Activated naive CD8-positive, alpha-beta T cell treated with anti-CD3 and anti-CD28 coated beads, Interleukin-2, amount 50 U/mL, for 16 hours (primary cell): ENCODE measurements at places on chromosomes 12 and 14.

GRCh38 chr14:58863661-58864345 is 226.0 kb downstream of the DACT1 start:
- DNase-seq = no peak

DNA sequence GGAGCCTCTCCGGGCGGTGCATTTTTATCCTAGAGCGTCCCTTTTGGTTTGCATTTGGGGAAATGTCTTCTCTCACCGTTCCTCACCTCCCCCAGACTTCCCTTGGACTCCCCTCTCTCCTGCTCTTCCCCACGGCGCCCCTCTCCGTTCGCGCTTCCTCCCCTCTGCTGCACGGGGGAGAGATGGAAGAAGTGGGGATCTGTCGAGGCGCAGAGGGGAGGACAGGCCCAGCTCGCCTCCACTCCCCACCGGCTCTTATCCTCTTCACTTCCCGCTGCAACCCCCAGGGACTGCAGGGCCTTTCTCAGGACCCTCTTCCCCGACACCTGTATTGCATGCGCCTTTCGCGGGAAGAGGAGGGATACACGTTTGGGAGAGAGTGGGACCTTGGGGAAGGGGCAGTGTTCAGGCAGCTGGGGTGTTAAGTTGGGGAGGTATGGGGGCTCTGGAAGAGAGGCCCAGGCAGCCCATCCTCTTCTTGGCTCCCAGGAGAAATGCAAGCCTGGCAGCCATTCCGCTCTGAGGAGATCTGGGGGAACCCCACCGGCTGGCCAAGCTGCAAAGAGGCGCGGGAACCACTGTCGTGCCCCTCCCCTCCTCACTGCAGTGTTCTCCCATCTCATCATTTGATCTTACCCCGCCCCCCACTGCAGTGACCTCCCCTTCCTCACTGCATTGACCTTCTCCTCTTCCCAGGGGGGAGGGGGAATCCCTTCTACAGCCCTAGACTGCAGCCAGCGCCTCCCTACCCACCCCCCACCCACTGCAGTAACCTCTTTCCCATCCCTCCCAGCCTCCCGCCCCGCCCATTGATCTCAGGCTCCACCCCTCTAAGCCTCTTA is 788 bp downstream of the ENO2 start:
- DNase-seq = no peak

DNA sequence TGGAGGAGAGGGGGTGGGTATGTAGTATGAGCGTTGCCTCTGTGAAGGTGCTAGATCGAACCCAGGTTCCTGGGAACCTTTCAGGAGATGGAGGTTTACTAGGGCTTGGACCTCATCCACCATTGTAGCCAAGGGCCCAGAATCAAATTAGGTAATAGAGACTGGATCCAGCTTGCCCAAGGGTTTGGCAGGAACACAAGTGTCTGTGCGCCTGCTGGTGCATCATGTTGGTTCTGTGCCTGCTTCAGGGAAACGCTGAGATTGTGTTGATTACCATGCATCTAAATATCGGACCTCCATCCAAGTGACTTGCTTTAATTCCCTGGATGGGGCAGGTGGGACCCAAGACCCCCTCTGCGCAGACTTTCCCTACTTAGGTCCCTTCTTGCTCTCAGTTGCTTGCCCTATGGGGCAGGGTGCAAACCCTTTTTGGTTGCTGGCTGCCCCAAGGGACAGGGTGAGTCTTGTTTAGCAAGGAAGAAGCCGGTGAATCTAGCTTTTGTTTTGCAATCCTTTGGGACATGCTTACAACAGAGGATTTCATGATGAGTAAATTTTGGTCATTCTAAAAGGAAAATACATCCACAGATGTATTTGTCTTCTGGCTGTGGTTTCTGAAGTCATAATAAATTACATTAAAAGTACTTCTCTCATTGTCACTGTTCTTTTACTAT is 189.8 kb upstream of the PRICKLE1 start:
- DNase-seq = no peak

GRCh38 chr12:109544955-109545531 is 28.3 kb downstream of the MMAB start:
- DNase-seq = no peak

DNA sequence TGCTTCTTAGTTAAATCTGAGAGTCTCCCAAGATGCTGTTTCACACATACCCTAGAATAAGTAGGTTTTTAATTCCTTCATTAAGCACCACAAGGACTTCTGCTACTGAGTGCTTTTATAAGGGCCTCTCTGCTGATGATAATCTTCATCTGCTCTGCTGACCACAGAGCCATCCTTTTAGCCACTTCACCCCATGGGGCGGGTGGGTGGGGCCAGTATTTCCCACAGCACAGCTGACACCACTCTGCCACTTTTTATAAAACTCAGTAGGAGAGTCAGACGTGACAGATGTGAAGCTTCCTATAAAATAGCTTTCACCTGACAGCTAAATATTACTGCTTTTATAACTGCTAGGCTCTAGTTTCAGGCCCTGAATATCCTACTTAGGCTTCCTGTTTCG is 20.3 kb downstream of the FCF1 start:
- DNase-seq = no peak

DNA sequence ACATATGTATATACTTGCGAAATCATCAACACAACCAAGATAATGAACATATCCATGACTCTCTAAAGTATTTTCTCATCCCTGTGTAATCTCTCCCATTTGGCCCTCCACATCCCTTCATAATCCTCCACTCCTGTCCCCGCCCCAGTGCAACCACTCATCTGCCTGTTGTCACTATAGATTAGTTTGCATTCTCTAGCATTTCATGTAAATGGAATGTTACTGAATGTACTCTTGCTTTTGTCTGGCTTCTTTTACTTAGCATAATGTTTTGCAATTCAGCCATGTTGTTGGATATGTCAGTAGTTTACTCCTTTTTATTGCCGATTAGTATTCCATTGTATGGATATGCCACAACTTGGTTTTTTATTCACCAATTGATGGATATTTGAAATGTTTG is 99.1 kb downstream of the BICD1 start:
- DNase-seq = no peak

GRCh38 chr14:54117396-54117795 is 160.8 kb upstream of the BMP4 start:
- DNase-seq = no peak

- no peak for DNase-seq
Measured at GRCh38 chr12:64007853-64008252, 163.4 kb downstream of the SRGAP1 start.

DNA sequence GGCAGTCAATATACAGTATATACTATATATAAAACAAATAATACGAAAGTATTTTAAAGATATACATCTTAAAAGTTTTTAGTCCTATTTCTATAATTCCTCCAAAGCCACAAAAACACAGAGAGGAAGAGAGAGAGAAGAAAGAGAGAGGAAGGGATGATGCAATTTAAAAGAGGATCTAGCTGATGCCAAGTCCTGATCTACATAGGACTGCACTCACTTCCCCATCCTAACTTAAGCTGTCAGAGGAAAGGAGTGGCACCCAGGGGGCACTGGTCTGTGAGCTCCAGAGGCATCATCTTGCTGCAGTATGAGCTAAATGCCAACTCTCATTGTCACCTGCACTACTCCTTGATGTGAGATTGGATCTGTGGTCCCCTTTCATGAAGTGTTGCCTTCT is 95.8 kb downstream of the C12orf42 start:
- DNase-seq = no peak

GRCh38 chr12:3244219-3244750 is 167.1 kb downstream of the TSPAN9 start:
- DNase-seq = no peak
